Panc1 (cell line): ENCODE measurements at places on chromosomes 7 and 10.

GRCh38 chr7:148982654-148983199 lies 45.6 kb downstream of the PDIA4 start:
- no peak for DNase-seq

DNA sequence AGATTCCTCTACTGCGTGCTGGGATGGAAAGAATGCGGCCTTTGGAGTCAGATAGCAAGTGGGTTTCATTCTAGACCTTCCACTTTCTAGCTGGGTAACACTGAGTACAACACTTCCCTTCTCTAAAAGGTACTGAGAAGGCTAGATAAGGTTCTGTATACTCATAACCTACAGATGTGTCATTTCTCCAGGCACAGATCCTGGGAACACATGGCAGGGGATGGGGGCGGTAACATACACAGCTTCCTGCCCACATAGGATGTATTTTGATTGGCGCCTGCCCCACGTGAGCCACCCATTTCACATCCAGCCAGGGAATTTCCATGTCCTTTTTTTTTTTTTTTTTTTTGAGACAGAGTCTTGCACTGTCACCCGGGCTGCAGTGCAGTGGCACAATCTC lies 31.8 kb downstream of the KLRG2 start:
- no peak for DNase-seq

GRCh38 chr7:67019562-67020390 lies 23.1 kb downstream of the TYW1 start:
- peak; percentile 32 for DNase-seq

GRCh38 chr7:44772440-44772839 lies 23.8 kb downstream of the ZMIZ2 start:
- DNase-seq: no peak

- DNase-seq: no peak
Measured at GRCh38 chr10:78563314-78563713, 505.5 kb upstream of the ZMIZ1 start.

GRCh38 chr7:43018446-43018845 lies 86.3 kb downstream of the MRPL32 start:
- DNase-seq: no peak

- peak; percentile 59 for DNase-seq
Measured at GRCh38 chr7:3605222-3605621, 304.2 kb downstream of the SDK1 start.

DNA sequence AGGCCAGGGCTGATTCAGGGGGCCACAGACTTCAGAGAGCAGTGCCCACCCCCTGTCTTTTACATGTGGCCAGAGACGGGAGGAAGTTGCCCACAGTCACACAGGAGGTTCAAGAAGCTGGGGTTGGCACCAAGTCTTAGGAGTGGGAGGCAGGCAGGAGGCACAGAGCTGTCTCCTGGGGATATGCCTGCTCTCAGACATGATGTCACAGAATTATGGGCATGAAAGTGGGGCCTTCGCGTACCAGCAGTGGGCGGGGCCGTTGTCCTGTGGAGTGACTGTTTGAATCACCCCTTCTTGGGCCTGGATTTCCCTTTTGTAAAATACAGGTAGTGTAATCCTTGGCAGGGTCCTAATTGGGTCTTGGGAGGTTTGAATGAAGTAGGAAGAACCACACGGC lies 81.2 kb upstream of the PPIF start:
- DNase-seq: no peak

- no peak for DNase-seq
Measured at GRCh38 chr10:18474118-18474455, 177.3 kb downstream of the NSUN6 start.

GRCh38 chr7:158811894-158812293 lies 17.4 kb downstream of the ESYT2 start:
- DNase-seq: no peak

GRCh38 chr10:35460852-35461460 lies 124.6 kb downstream of the CCNY start:
- no peak for DNase-seq

- DNase-seq: no peak
Measured at GRCh38 chr7:137964824-137965545, 36.9 kb downstream of the CREB3L2 start.

- DNase-seq: no peak
Measured at GRCh38 chr10:3477683-3478082, 305.1 kb upstream of the PITRM1 start.
